ENCODE measurements at places on chromosomes 12 and 14.

DNA sequence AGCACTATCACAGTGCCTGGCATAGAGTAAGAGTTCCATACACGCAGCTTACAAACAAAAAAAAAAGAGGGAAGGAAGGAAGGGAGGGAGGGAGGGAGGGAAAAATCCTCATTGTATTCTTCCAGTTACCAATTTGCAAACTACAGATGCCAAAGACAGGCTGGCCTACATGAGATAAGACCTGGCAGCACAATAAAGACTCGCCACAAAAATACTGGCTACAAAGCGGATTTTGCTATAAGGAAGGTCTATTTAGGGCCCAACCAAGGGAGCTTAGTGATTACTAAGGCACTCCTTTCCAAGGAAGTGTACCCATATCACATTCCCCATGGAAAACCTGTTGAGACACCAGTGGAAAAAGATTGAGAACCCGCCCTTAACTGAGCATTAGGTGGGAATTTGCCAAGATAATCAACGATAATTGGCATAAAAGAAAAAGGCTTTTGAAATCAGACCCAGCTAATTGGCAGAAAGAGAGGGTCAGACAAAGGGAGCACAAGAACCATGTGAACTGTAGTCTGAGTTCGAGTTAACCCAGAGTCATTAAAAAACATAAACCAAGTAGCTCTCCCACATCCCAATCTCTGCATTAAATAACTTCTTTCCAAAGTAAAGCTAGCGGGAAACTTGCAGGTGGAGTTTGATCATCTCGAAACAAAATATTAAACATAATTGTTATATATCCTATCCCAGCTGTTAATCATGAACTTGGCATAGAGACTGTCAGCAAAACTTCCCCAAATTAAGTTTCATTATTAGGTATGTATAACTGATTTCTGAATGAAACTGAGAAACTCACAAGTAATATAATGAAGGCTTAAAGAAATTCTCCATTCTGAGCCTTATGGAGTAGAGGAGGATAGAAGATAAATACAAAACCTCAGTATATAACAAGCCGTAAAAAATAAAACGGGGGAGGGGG is 50.1 kb downstream of the PHLDA1 start:
- peak; percentile 29 for DNase-seq

DNA sequence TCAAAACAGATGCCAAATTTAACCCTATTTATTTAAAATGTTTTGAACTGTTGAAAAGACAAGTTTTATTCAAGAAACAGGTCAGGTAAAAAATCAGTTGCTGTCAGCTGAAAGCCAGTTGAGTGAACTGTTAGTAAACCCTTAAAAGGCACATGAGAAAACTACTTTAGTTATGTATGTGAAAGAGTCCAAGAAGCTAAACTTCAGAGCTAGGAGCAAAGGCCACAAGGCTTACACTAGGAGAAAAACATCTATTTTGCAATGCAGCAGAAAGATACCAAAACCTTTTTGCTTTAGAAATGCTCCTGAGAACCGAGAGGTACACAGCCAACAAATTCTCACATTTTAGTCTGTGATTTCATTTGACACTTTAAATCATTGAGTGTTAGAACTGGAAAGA is 375.2 kb downstream of the FSCB start:
- DNase-seq: no peak

- no peak for DNase-seq
These were observed 13.9 kb downstream of the GALNT6 start for GRCh38 chr12:51377099-51377984.

GRCh38 chr14:50362764-50363713 is 33.6 kb downstream of the CDKL1 start:
- peak; percentile 10 for DNase-seq

GRCh38 chr12:57757771-57758170 is 2.9 kb downstream of the MARCHF9 start:
- no peak for DNase-seq

GRCh38 chr12:57131896-57132744 is 3.8 kb downstream of the LRP1 start:
- no peak for DNase-seq

GRCh38 chr12:97813301-97813700 is 350.7 kb downstream of the RMST start:
- DNase-seq: no peak

DNA sequence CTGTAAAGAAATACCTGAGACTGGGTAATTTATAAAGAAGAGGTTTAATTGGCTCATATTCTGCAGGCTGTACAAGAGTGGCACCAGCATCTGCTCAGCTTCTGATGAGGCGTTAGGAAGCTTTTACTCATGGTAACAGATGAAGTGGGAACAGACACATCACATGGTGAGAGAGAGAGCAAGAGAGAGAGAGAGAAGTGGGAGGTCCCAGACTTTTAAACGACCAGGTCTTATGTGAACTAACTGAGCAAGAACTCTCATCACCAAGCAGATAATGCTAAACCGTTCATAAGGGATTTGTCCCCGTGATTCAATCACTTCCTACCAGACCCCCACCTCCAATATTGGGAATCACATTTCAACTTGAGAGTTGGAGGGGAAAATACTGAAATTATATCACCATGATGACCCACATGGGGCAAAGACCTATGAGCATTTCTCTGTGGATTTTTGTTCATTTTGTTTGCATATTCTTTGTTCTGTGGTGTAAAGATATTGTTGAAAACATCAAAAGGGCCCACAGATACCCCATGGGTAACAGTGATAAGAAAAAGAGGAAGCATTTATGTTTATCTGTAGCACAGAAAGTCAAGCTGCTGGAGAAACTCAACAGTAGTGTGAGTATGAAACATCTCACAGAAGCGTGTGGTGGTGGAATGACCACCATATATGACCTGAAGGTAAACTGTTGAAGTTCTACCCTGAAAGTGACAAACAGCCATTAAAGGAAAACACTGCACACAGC is 135.2 kb upstream of the PDE3A start:
- no peak for DNase-seq

DNA sequence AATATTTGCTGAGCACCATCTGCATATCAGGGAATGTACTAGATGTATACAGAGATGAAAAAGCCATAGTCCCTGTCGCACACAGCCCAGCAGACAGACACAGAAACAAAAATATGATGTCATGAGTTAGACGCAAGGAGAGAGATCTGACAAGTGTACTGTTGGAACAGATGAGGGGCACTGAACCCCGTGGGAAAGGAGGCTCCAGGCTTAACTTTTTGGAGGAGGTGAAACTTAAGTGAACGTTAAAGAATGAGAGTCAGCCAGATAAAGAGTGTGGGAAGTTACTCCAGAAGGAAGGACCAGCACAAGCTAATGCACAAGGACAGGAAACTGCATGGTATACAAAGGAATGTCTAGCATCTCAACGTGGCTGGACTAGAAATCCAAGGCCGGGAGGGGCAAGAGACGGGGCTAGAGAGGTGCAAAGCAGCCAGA is 2.5 kb upstream of the ACTN1 start:
- no peak for DNase-seq

DNA sequence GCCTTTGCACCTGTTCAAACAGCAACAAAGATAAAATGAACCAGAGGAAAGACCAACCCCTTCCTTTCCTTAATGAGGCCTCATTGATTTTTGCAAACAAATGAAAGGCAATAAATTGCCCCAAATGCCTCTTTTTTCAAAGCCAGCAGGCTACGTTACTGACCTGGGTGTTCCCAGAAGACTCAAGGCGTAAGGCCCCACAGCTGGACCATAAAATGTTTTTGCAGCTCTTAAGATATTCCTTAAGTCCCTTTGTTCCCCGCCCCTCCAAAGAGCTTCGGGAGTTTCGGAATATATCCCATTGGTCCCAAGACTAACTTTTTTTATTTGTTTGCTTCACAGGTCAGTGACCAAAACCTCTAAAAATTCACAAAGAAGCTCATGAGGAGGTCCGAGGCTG is 462.9 kb upstream of the PRICKLE1 start:
- DNase-seq: no peak

DNA sequence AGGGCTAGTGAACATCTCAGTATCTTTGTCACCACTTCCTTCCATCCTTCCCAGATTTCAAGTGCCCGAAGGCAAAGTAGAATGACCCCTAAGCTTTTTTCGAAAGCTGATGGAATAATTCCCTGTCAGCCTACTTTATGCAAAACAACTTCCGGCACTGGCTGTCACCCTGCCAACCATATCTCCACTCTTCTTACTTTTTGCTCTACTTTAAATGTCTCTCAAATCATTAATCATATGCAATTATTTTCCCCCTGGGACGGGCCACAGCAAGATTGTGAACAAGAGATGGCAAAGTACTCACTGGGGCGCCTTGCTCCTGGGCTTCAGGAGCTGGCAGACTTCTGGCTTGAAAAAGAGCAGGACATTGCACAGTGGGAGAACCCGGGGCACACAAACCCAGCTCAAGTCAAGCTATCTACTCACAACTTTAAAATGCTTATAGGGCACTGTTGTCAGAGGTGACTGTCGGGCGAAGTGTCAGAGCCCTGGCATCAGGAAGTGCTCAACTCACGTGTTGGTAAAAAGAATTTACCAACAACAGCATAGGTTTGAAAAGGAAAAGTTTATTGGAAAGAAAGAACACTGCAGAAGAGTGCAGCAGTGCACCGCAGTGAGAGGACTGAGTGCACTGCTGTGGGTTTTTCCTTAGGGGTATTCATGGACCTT is 373.5 kb downstream of the PAWR start:
- no peak for DNase-seq

- DNase-seq: no peak
These were observed 79.4 kb downstream of the C12orf75 start for GRCh38 chr12:105409801-105410471.

DNA sequence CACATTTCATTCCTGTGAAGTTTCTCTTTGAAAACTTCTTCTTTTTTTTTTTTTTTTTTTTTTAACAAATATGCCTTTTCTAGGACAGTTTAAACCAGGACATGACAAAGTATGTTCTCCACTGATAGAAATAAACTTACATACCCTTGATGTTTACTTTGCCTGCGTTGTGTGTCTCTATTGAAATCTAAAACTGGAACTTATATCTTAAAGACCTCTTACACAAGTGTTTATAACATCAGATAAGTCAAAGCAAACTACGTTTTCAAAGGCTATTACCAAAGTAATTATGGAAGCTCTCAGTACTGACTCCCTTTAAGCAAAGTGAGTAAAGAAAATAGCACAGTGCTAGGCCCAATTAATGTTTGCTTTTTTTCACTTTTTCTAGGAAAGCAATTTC is 30.6 kb upstream of the ISM2 start:
- DNase-seq: no peak

DNA sequence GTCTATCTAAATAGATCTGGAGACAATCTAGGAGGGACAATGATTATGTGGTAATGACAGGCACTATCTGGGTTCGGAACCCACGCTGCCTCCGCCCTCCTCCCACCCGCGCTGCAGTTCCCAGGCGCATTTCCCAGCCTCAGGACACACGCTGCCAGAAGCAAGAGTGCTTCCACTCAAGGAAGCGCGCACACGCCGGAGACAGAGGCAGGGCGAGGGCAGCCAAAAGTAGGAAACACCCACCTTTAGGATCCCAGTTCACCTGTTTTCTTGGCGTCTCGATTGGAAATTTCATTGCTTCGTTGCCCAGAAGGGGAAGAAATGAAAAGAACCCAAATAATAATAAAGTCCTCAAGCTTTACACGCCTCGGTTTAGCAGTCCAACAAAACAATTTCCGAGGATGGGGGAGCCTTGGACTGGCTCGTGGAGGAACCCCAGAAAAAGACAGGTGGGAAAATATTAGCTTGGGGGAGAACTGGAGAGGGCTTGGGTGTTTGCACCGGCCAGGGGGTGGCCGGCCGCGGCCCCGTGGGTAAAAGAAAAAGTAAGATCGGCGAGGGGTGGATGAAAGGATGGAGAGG is 474 bp downstream of the KCNK10 start:
- no peak for DNase-seq

GRCh38 chr14:68241862-68242487 is 422.4 kb downstream of the RAD51B start:
- no peak for DNase-seq

DNA sequence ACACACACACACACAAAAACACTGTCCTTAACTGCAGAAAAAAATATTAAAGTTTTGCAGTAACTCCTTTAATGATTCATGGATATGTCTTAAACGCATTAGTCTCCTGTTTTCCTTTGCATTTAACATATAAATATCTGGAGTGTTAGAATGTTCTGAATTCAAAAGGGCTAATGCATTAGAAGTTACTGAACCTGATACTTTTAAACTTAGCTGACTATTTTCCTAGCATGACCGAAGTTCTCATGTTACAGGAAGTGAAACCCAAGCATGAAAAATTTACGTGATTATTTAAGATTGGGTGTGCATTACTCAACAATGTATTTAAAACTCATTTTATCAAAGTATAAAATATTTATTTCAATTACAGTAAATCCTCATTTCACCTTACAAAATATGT is 791.2 kb downstream of the FLRT2 start:
- no peak for DNase-seq

GRCh38 chr14:105891221-105891602 is 364.8 kb downstream of the TMEM121 start:
- no peak for DNase-seq

DNA sequence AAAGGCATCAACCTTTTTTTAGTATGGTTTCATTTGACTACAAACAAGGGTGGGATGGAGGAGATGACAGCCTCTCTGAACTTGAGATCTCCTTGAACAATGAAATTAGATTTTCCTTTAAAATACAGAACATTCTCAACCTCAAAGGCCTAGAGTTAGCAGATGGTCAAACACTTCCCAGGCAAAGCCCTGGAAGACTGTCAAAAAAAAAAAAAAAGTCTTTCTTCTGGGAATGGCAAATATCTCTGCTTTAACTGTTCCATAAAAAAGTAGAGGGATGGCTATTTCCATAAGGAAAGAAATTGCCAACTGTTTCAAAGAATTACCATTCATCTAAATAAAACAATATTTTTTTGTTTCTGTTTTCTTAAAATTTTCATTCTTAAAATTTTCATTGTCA is 870.8 kb downstream of the GALC start:
- DNase-seq: no peak

DNA sequence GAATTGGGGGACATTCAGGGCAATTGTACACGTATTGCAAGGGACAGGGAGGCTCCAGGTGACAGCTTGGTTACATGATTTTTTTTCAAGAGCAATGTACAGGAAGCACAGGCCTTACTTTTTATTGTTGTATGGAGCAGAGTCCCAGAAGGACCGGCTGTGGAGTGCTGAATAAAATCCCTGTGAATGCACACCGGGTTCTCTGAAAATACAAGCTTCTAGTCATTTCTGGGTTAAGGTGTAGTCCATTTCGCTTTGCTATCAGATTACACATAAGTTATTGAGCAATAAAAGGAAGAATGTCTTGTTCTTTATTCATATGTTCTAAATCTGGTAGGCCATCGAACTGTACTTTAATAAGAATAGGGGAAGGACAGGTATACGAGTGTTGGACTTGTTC is 52.2 kb downstream of the PDE3A start:
- no peak for DNase-seq

Data from suppressor macrophage treated with lipopolysaccharide for 1 hour (primary cell).